ENCODE measurements at places on chromosomes 12 and 14. TPM values are rescaled to one million over a fixed set of nuclear protein-coding genes. Genes with fewer than 3 reads are reported as not detected.

Gene AKAP5
- 0.59 TPM for total RNA-seq

Gene MGP
- 7.9 TPM for total RNA-seq

Gene FAM181A
- total RNA-seq, result not detected

GRCh38 chr12:40775661-40776060 is 83.4 kb downstream of the CNTN1 start:
- DNase-seq, result no peak
